ENCODE measurements at places on chromosomes 5 and 9. TPM values are rescaled to one million over a fixed set of nuclear protein-coding genes. Genes with fewer than 3 reads are reported as not detected.

DNA sequence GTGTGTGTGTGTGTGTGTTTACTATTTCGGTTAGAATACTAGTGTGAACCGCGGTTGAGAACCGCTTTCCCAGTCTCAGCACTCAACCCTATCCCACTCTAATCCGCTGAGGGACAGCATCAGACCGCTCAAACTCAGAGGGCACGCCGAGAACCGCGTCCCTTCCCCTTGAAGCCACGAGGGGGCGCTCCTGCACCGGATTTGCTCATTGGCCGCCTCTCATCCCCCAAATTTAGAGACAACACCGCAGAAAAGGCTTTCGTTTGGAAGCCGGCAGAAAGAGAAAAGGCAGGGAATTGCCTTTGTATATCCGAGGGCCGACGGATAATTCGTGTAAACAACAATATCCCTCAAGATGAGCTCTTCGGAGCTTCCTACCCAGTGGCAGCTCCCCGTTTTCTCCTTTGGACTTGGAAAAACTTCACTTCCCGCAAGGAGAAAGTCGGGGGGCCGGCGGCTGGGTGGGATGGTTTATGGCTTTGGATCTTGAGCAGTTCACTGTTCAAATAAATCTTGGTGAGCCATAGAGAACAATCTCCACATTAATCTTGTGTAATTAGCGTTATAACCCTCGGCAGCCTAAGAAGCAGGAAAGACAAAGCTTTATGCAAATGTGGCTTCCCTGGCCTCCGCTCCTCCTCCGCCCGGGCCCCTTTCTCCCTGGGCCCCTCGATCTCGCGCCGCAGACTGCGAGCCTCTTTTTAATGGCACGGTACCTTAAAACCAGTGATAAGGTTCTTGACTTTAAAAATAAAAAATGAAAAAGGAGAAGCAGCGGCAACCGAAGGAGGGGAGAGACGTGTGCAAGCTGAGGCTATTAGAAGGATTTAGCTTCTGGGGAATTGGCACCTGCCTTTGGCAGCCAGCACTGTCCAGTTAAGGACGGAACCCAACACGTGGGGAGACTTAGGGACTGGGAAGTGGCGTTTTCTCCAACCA is 296.8 kb downstream of the PARP8 start:
- DNase-seq: peak; percentile 28
- no peak overlapping the region for H3K27ac ChIP-seq
- peaks cover 55% of the 10 kb centered on the region for H3K27me3 ChIP-seq
- H3K4me3 ChIP-seq: peak overlapping the region; percentile 50
- no peaks in the 10 kb centered on the region for H3K36me3 ChIP-seq

GRCh38 chr5:20601678-20602100 is 613.7 kb upstream of the CDH18 start:
- no peaks in the 10 kb centered on the region for H3K27me3 ChIP-seq
- DNase-seq: no peak
- H3K36me3 ChIP-seq: no peaks in the 10 kb centered on the region
- H3K27ac ChIP-seq: no peak overlapping the region
- no peaks in the 10 kb centered on the region for H3K4me1 ChIP-seq
- no peak overlapping the region for H3K4me3 ChIP-seq

- peak overlapping the region; percentile 70 for H3K4me3 ChIP-seq
- H3K36me3 ChIP-seq: no peaks in the 10 kb centered on the region
- H3K27me3 ChIP-seq: no peaks in the 10 kb centered on the region
- DNase-seq: no peak
These were observed 118.4 kb upstream of the PRSS3 start for GRCh38 chr9:33676746-33677505.

The SIMC1 gene
- 45.8 TPM for total RNA-seq

The PJA2 gene
- total RNA-seq: 59.7 TPM

DNA sequence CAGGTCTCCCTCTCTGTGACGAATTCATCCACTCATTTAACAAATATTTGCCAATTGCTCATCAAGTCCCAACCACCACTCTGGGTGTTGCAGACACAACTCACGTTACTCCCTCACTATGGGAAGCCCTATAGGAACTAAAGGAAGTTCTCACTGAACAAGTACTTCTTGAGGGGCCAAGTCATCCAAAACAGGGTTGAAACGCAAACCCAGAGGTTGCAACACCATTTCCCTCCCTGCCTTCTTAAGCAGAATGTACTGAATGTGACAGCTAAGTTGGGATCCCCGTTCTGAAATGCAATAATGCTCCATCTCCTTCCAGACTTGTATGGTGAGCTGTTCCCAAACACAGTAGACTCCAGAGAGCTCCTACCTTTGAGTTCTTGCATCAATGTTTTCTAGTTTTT is 34.3 kb downstream of the EPB41L4B start:
- peak overlapping the region; percentile 9 for H3K27ac ChIP-seq
- no peak overlapping the region for H3K4me3 ChIP-seq
- peak; percentile 28 for DNase-seq
- no peaks in the 10 kb centered on the region for H3K36me3 ChIP-seq

DNA sequence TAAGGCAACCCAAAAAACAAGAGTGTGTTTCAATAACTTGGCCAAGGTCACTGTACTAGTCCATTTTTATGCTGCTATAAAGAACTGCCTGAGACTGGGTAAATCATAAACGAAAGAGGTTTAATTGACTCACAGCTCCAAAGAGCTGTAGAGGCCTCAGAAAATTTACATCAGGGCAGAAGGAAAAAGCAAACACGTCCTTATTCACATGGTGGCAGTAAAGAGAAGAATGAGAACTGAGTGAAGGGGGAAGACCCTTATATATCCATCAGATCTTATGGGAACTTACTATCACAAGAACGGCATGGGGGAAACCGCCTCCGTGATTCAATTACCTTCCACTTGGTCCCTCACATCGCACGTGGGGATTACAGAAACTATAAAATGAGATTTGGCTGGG is 64.3 kb upstream of the CAMK4 start:
- no peak for DNase-seq
- H3K27ac ChIP-seq: no peak overlapping the region
- H3K36me3 ChIP-seq: no peaks in the 10 kb centered on the region
- no peaks in the 10 kb centered on the region for H3K4me1 ChIP-seq

DNA sequence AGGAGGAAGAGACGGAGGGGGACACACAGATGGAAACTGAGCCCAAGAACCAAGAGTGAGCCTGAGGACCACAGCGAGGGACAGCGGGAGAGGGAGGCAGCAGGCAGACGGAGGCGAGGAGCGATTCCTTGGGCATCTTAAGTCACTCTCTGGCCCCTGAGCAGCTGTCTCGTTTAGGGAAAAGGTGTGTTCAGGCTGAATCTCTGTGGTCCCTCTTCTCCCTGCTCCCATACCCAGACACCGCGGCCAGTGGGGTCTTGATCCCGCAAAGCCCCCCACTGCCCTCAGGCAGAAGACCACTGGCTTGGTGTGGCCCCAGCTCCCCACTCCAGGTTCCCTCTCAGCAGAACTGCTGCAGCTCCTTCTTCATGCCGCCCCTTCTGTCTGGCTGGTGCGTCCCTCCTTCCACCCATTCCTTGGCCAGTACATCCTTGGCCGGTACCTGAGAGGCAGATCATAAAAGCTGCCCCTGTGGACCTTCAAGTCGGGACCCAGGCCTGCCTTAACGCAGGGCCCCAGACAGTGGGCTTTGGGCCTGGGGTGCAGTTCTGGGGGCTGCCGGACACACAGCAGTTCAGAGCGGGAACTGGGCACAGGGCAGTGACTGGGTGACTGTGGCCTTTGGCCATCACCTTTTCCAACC is 5.8 kb upstream of the RALGDS start:
- peak overlapping the region; percentile 50 for H3K4me3 ChIP-seq
- peak overlapping the region; percentile 83 for H3K27ac ChIP-seq
- peak; percentile 51 for DNase-seq
- no peaks in the 10 kb centered on the region for H3K36me3 ChIP-seq
- no peaks in the 10 kb centered on the region for H3K27me3 ChIP-seq
- H3K4me1 ChIP-seq: peaks cover 70% of the 10 kb centered on the region

GRCh38 chr9:116015855-116016254 is 137.7 kb upstream of the PAPPA start:
- no peak overlapping the region for H3K4me3 ChIP-seq
- H3K4me1 ChIP-seq: no peaks in the 10 kb centered on the region
- no peaks in the 10 kb centered on the region for H3K36me3 ChIP-seq
- H3K27me3 ChIP-seq: no peaks in the 10 kb centered on the region
- DNase-seq: no peak

- DNase-seq: no peak
- H3K36me3 ChIP-seq: no peaks in the 10 kb centered on the region
- H3K4me3 ChIP-seq: no peak overlapping the region
- H3K27me3 ChIP-seq: no peaks in the 10 kb centered on the region
- H3K4me1 ChIP-seq: no peaks in the 10 kb centered on the region
These were observed 22.4 kb upstream of the ATG10 start for GRCh38 chr5:81949462-81949861.

- H3K36me3 ChIP-seq: no peaks in the 10 kb centered on the region
- no peak for DNase-seq
- H3K27ac ChIP-seq: no peak overlapping the region
- H3K4me3 ChIP-seq: no peak overlapping the region
These were observed 206.4 kb downstream of the PAPPA start for GRCh38 chr9:116360016-116360415.

DNA sequence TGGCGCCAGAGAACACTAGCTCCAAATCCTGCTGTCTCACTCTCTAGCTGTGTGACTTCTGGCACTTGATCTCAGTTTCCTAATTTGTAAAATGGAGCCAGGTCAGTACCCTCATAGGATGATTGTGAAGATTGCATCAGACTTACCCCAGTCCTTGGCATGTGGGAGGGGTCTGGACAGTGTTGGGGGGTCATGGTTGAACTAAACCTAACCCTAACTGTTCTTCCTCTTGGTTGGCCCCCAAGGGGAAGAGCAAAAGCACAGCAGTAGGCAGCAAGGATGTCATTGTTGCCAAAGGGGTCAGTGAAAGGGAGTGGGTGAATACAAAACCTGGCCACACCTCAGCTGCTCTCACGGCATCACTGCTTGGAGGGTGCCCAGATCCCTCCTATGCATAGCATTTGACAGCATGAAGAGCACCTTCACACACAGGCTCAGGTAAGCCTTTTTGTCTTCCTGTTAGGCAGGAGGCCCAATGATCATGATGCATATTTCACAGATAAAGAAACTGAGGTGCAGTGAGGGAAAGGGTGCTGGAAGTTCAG is 15.7 kb upstream of the CXCL14 start:
- no peaks in the 10 kb centered on the region for H3K4me1 ChIP-seq
- no peak for DNase-seq

DNA sequence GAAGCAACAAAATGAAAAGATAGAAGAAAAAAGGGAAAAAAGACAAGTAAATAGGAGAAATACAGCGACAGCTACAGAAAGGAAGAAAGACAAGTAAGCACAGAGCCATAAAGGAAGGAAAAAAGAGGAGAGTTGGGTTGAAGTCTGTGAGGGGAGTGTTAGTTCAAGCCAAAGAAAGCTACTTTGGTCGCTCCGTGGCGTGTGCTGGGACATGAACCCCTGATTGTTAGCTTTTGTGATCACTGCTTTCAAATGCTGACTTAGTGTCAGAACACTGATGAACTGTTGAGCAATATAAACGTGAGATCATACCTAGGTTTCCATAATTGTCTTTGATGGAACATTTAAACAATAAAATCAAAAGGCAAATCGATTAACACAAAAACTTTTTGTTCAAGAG is 370.1 kb downstream of the TMEM161B start:
- DNase-seq: no peak
- H3K36me3 ChIP-seq: no peaks in the 10 kb centered on the region
- H3K4me1 ChIP-seq: no peaks in the 10 kb centered on the region
- H3K27me3 ChIP-seq: no peaks in the 10 kb centered on the region
- no peak overlapping the region for H3K4me3 ChIP-seq

DNA sequence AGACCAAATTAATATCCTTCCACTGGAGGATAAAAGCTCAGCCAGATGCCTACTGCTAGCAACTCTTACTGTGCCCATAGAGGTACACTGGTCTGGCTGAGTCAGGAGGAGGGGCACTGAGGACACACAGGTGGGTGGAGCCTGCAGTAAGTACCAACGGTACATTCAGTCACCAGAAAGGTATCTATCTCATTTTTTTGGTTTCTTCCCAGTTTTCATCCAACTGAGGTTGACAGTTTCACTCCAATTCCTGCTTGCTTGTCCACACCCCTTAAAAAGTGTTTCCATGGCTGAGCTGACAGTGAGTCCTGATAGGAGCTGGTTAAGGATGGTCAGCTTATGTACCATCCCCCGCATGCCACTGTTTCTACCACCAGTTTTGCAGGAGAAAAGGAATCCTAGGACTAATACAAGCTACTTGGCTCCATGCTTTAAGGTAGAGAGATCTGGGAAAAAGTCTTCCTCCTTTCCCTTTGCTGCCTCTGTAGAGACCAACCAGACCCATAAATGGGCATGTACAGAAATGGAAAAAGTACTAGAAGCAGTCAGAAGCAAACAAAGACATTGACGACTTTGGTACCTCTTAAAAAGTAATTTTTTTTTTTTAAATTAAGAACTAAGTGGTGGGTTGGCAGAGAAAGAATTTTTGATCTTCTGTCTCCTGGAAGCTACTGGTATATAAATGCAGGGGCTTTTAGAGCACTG is 3.2 kb downstream of the ELL2 start:
- no peak overlapping the region for H3K27ac ChIP-seq
- DNase-seq: no peak
- no peaks in the 10 kb centered on the region for H3K27me3 ChIP-seq
- peaks cover 35% of the 10 kb centered on the region for H3K4me1 ChIP-seq
- no peaks in the 10 kb centered on the region for H3K36me3 ChIP-seq

DNA sequence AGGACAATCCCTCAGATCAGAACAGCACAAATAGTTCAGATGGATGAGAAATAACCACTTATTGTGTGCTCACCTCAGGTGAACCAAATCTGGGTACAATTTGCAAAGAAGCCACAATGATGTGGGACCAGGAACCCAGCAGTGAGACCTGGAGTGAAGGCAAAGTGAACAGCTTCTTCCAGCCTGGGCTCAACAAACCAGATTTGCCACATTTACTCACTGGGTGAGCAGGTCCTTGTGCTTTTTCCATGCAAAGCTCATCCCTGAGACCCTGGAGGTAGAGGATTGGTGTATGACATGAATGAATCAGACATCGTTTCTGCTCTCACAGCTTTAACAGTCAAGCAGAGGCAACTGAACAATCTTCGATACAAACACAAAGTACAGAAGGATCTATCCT is 29.1 kb upstream of the GRIA1 start:
- H3K27me3 ChIP-seq: no peaks in the 10 kb centered on the region
- DNase-seq: no peak
- no peaks in the 10 kb centered on the region for H3K36me3 ChIP-seq
- no peak overlapping the region for H3K4me3 ChIP-seq
- no peak overlapping the region for H3K27ac ChIP-seq

Data from gastrocnemius medialis (tissue), 4 donors.